Effector memory CD8-positive, alpha-beta T cell (primary cell): ENCODE measurements at places on chromosomes 2 and 18.

- no peak overlapping the region for H3K27ac ChIP-seq
- no peak overlapping the region for H3K4me3 ChIP-seq
- no peaks in the 10 kb centered on the region for H3K4me1 ChIP-seq
- H3K36me3 ChIP-seq: peaks cover 2% of the 10 kb centered on the region
- no peak for DNase-seq
- H3K27me3 ChIP-seq: peaks cover 27% of the 10 kb centered on the region
Measured at GRCh38 chr18:8847066-8847755, 141.9 kb downstream of the MTCL1 start.

DNA sequence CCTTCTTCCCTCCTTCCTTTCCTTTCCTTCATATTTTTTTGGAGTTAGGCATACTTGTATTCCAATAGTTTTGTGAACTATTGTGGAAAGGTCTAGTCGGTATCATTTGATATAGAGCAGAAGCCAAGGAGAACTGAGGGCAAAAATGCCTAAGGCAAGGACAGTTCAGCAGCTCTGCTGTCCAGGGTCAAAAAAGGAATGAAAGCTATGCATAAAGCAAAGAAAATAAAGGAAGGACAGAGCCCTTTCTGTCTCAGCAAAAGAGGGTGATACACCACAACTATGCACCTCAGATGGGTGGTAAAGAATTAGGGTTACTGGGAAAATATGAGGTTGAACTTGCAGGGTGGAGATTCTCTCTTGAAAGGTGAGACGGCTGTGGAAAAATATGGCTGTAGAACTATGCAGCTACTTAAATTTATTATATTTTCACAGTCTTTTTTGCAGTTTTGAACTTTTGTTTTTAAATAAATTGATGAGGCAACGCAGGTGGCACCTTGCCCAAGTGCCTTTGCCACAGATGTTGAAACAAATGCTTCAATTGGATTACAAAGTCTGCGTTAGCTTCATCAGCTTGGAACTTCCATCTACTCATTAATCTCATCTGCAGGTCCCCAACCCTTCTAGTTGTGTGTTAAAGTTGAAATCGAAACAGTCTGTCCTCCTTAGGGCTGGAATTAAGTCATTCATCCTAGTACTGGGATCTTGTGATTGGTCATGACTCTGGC is 20.8 kb downstream of the LHCGR start:
- no peak for DNase-seq
- H3K27ac ChIP-seq: no peak overlapping the region
- no peaks in the 10 kb centered on the region for H3K36me3 ChIP-seq
- H3K27me3 ChIP-seq: peaks cover 5% of the 10 kb centered on the region

DNA sequence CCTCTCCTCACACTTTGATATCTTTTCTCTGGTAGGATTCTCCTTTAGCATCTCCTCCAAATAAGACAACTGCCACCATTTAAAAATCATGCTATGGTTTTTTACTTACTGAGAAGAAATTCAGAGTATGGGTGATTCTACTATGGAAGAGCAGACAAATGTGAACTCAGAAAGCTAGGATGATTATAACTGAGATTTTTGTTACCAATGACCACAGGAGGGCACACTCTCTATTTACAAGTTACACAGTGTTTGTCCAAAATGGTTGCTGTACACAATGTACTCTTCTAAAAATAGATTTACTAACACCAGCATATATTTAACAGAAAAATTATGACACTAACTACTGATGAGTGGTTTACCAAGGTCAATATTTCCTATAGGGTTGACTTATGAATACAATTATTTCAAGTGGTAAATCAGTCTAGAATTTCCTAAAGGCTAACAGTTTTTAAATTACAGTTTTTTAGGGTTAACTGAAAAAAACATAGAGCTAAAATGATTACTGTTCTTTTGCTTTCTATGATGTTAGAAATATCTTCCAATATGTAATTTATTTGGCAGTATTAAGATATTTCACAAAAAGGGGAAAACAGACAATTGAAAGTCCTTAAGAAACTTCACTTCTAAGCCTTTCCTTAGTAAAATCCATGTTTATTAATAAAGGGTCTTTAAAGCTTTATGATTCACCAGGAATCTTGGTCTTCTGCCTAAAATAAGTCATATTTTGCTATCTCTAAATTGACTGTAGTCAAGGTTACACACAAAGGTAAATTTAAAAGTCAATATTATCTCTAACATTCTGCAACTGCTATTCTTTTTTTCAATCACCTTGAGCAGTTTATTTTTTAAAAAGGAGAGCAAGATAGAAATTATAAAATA is 57.2 kb downstream of the MAP4K3 start:
- no peak for DNase-seq
- no peaks in the 10 kb centered on the region for H3K36me3 ChIP-seq
- no peak overlapping the region for H3K4me3 ChIP-seq
- H3K4me1 ChIP-seq: peaks cover 14% of the 10 kb centered on the region
- no peaks in the 10 kb centered on the region for H3K27me3 ChIP-seq

GRCh38 chr18:78419171-78419570 is 560.4 kb upstream of the SALL3 start:
- H3K36me3 ChIP-seq: no peaks in the 10 kb centered on the region
- DNase-seq: no peak
- H3K27ac ChIP-seq: no peak overlapping the region

DNA sequence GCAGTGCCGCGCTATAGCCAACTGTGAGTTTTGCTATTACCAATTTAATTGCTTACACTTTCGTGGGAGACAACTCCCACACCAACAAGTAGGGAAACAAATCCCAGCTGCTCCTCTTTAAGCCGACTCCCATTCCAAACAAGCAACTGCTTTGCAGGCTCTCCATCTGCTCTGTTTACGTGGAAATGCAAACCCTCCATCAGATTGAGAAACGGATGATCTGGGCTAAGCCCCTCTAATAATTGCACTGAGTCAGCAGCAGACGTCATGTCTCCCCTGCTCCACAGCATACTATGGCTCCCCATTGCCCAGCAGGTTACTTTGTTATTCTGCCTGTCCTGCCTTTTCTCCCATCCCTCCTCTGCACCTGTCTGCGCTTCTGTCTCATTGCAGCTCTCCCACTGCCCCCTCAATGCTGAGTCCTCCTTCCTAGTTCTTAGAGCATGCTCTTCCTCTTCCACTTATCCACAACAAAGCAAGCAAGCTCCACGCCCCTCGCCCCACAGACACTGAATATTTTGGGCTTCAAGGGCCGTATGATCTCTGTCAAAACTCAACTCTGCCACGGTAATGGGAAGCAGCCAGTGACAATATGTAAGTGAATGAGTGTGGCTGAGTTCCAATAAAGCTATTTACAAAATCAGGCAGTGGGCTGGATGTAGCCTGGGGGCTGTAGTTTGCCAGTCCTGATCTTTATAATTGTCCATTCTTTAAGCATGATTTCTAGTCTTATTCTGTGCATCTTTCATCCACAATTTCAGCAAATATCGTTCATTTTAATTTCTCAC is 39.5 kb upstream of the ARL4C start:
- H3K4me3 ChIP-seq: no peak overlapping the region
- no peak overlapping the region for H3K27ac ChIP-seq
- no peaks in the 10 kb centered on the region for H3K36me3 ChIP-seq
- H3K4me1 ChIP-seq: no peaks in the 10 kb centered on the region
- no peak for DNase-seq

DNA sequence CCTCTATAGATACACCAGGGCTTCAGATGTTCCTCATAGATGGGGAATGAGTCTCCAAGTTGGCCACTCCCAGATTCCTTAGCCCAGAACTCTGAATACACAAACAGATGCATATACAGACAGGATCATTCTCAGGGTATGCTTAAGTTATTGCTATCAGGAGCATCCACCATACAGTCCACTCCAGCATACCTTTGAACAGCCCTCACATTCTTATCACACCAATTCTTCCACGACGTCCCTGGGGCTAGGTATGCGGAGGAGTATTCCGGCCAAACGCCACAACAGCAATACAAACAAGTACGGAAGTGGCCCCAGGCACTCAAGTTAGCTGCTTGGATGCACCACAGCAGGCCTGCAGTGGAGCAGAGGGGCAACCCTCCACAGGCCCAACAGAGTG is 312.5 kb upstream of the CHAC2 start:
- H3K36me3 ChIP-seq: no peaks in the 10 kb centered on the region
- H3K27ac ChIP-seq: no peak overlapping the region
- H3K4me3 ChIP-seq: no peak overlapping the region
- no peak for DNase-seq

DNA sequence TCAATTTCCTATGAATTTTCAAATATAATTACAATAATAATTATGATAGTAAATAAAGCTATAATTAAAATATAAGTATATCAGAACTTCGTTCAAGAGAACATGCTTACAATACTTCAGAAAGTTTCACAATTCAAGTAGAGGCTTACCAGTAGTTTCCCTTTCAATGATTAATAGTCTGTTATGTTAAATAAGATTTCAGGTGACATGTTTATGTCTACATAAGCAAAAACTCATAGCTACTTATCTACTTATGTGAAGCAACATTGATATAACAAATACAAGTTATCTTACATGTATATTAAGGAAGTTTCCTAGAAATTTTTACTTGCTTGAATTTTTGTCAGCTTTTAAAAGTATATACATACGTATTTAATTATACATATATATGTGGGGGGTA is 4.5 kb upstream of the COL3A1 start:
- H3K4me1 ChIP-seq: no peaks in the 10 kb centered on the region
- no peaks in the 10 kb centered on the region for H3K27me3 ChIP-seq
- no peak overlapping the region for H3K4me3 ChIP-seq

GRCh38 chr2:7809640-7810039 is 872.2 kb upstream of the ID2 start:
- no peak overlapping the region for H3K27ac ChIP-seq
- no peaks in the 10 kb centered on the region for H3K36me3 ChIP-seq
- H3K4me1 ChIP-seq: peaks cover 6% of the 10 kb centered on the region
- H3K27me3 ChIP-seq: no peaks in the 10 kb centered on the region

DNA sequence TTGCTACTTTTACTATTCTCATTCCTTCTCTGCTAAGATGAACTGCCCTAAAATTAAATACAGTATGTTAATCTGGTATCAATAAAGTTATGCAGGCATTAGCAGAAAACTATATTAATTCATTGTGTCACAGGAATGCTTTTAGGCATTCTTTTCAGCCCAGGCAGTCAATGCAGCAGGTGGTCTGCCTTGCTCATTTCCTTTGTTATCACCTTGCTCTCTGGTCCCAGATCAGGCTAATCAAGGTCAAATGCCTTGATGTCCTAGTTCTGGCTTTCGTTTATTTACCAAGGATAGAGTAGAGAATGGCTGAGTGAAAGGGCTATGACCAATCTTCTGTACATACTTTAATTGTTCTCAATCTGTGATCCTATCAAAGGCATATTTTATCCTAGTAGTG is 1023.6 kb downstream of the TMEM182 start:
- no peak overlapping the region for H3K4me3 ChIP-seq
- H3K27me3 ChIP-seq: no peaks in the 10 kb centered on the region
- H3K27ac ChIP-seq: no peak overlapping the region
- no peaks in the 10 kb centered on the region for H3K4me1 ChIP-seq

GRCh38 chr2:64658269-64658668 is 4.6 kb upstream of the SERTAD2 start:
- H3K4me1 ChIP-seq: peaks cover 13% of the 10 kb centered on the region
- no peak overlapping the region for H3K4me3 ChIP-seq
- peaks cover 4% of the 10 kb centered on the region for H3K36me3 ChIP-seq
- DNase-seq: no peak

DNA sequence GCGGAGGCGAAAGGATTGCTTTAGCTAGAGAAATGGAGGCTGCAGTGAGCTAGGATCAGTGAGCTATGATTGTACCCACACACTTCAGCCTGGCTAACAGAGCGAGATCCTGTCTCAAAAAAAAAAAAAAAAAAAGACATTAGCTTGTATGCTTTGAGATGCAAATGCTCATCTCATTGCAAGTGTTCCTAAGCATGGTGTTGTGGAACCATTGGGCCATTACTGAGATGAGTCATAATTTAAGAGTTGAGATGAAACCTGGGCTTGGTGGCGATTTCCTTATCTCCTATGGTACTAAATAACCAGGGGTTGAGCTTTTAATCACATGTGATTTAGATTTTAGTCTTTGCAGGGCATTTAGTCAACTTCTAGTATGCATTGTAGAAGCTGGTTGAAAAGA is 2.2 kb downstream of the PLEKHA3 start:
- DNase-seq: no peak
- H3K27me3 ChIP-seq: no peaks in the 10 kb centered on the region
- peaks cover 36% of the 10 kb centered on the region for H3K36me3 ChIP-seq
- H3K27ac ChIP-seq: peak overlapping the region; percentile 77

- no peak overlapping the region for H3K4me3 ChIP-seq
- no peaks in the 10 kb centered on the region for H3K27me3 ChIP-seq
- peaks cover 11% of the 10 kb centered on the region for H3K4me1 ChIP-seq
- H3K36me3 ChIP-seq: peaks cover 10% of the 10 kb centered on the region
- no peak overlapping the region for H3K27ac ChIP-seq
Measured at GRCh38 chr2:232300894-232301387, 77.6 kb upstream of the ALPP start.

GRCh38 chr2:65320946-65321345 is 93.3 kb downstream of the ACTR2 start:
- H3K4me3 ChIP-seq: peak overlapping the region; percentile 28
- peak overlapping the region; percentile 81 for H3K27ac ChIP-seq
- no peaks in the 10 kb centered on the region for H3K36me3 ChIP-seq
- H3K4me1 ChIP-seq: no peaks in the 10 kb centered on the region

GRCh38 chr2:42865884-42866881 is 73.8 kb upstream of the HAAO start:
- no peaks in the 10 kb centered on the region for H3K36me3 ChIP-seq
- H3K4me1 ChIP-seq: no peaks in the 10 kb centered on the region
- no peak overlapping the region for H3K4me3 ChIP-seq
